NCI-H1105 (cell line): ENCODE measurements at places on chromosomes 13 and 19.

DNA sequence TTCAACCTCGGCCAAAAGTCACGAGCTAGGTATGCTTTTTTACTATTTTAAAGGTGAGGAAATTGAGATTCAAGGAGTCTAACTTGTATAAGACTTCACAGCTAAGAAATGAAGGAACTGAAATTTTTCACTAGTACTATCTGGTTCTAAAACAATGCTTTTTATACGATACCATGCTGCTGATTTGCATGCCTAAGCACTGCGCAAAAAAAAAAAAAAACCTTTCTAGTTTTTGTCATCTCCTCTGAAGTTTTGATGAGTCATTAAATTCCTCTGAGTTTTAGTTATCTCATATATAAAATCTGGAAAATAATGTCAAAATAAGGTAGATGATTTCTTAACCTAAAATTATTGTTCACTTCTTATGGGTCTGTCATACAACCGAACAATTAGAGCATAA, 28.0 kb upstream of the UFM1 start:
- no peak for DNase-seq

- no peak for DNase-seq
These were observed 19.2 kb downstream of the SBNO2 start for GRCh38 chr19:1154731-1155351.

- DNase-seq = no peak
These were observed 14.5 kb upstream of the TSPAN16 start for GRCh38 chr19:11281356-11282049.

DNA sequence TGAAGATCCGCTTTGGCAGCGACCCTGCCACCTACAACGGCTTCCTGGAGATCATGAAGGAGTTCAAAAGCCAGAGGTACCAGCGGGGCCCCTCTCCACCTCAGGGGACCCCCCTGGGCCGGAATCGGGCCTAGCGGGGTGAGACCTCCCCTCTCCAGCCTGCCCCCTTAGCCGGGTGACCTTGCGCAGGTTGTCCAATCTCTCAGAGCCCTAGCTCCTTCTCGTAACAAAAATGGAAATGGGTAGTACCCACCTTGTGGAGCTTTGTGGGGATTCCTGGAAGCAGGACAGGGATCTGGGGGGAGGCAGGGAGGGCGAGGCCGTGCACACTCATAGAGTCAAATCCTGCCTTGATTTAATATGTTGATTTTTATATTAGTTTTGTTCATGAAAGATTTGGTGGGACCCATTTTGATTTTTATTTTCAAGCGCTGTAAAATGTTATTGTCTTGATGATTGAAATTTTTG, 658 bp downstream of the SIN3B start:
- DNase-seq = no peak

GRCh38 chr19:4456843-4457653, 546 bp downstream of the UBXN6 start:
- peak; percentile 70 for DNase-seq

GRCh38 chr13:111326981-111327642, 6.7 kb downstream of the TEX29 start:
- DNase-seq = no peak

DNA sequence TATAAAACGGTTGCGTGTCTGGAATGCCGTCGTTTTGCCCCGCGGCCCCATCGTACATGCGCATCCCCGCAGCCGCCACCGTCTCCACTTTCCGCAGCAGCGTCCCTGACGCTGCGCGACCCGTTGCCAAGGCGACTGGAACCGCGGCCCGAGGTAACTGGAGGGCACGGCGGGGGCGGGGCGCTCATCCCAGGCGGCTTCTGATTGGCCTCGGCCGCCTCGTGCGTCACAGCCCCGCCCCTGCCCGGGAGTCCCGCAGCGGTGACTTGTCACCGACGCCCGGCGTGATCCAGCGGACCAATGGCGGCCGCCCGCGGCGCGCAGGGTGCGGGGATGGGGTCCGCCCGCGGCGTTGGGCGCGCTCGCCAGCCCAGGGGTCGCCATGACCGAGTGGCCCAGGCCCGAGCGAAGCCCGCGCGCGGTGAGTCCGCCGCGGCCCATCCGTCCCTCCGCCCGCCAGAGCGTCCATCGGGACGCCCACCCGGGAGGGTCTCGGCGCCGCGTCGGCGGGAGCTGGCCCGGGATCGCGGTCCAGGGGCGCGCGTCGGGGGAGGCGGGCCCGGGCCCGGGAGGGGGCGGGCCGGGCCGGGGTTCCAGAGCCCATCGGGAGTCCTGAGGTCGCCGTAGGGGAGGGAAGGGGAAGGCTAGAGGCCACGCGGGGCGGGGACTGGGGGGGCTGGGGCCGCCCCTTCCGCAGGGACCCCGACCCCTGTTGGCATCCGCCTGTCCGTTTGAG, at the start of gene ZSCAN1:
Gene ZSCAN1, plus strand, starts transcription at position 285 of the 736 bp plus-strand sequence. CDS start 3,812 bp downstream, outside the sequence.
- DNase-seq = no peak
